ENCODE measurements at places on chromosomes 6 and 20. TPM values are rescaled to one million over a fixed set of nuclear protein-coding genes. Genes with fewer than 3 reads are reported as not detected.

LST1 gene
- 200 TPM for total RNA-seq

C6orf141 gene
- 0.21 TPM for total RNA-seq

BPIFB2 gene
- total RNA-seq = not detected

PRPH2 gene
- not detected for total RNA-seq

BHLHE23 gene
- total RNA-seq = not detected

SAMD10 gene
- 2.3 TPM for total RNA-seq

TSBP1 gene
- total RNA-seq = not detected

MPIG6B gene
- 11.5 TPM for total RNA-seq

RBM39 gene
- total RNA-seq = 1,157 TPM

ABHD16B gene
- not detected for total RNA-seq

SCRT2 gene
- total RNA-seq = not detected

LY6G6D gene
- total RNA-seq = 1.0 TPM
